Renal cortical epithelial cell (primary cell): ENCODE measurements at places on chromosomes 13 and 19.

GRCh38 chr19:42123765-42124164 lies 8.5 kb downstream of the POU2F2 start:
- no peak for DNase-seq

DNA sequence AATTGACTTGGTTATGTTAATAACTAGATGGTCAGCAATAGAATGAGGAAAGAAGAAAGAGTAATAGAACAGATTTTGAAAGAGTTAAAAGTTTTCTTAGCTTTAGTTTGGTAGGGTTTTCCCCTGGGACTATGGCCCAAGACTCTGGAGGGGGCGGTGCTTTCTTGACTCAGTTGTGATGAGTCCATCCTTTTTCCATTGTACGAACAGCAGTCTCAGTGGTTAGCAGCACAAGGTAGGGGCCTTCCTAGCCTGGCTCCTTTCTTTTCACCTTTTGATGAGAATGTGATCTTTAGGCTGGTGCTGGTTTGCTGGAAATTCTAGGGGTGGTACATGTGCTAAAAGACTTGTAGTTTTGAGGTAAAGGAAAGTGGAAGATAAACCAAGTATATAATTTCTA lies 38.8 kb downstream of the ZNF506 start:
- DNase-seq: no peak

DNA sequence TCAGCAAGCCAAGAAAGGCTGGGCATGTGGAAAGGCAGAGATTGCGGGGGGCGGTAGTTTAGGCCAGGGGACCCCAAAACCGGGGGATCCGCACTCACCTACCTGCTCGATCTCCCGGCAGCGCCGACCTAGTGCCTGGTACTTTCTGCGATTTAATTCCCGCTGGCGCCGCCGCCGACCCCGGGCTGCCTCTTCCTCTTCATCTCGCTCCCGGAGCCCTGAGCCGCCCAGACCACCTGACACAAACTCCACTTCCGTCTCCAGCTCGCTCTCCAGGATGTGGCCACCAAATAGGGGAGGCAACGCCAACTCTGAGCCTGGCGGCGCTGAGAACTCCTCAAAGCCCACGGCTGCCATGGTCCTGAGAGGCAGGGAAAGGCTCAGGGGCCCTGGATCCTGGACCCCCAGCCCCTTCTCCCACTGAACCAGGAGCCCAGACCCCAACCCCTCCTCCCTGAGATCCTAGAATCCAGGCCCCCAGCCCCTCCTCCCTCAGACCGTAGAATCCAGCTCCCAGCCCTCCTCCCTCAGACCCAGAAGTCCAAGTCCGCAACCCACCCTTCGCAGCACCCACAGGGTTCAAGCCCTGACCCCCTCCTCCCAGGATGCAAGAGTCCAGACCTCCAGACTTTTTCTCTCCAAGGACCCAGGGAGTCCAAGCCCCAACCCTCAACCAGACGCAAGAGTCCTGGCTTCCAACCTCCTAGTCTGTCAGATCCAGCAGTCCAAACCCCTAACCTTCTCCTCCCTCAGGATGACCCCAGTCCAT lies 933 bp downstream of the TFPT start:
- peak; percentile 11 for DNase-seq

GRCh38 chr13:20512042-20512683 lies 13.5 kb downstream of the CRYL1 start:
- no peak for DNase-seq

GRCh38 chr13:66212511-66212910 lies 1017.6 kb downstream of the PCDH9 start:
- DNase-seq: no peak

GRCh38 chr19:32858155-32858554 lies 11.4 kb downstream of the SLC7A9 start:
- DNase-seq: no peak

- DNase-seq: peak; percentile 58
Observed at GRCh38 chr13:102847272-102848234, 1.7 kb downstream of the ERCC5 start.

- DNase-seq: no peak
Observed at GRCh38 chr13:46168783-46169182, 13.2 kb downstream of the LCP1 start.

GRCh38 chr13:20141238-20142022 lies 19.4 kb downstream of the GJA3 start:
- DNase-seq: no peak

GRCh38 chr19:46388311-46389095 lies 24.9 kb downstream of the CCDC8 start:
- DNase-seq: no peak

DNA sequence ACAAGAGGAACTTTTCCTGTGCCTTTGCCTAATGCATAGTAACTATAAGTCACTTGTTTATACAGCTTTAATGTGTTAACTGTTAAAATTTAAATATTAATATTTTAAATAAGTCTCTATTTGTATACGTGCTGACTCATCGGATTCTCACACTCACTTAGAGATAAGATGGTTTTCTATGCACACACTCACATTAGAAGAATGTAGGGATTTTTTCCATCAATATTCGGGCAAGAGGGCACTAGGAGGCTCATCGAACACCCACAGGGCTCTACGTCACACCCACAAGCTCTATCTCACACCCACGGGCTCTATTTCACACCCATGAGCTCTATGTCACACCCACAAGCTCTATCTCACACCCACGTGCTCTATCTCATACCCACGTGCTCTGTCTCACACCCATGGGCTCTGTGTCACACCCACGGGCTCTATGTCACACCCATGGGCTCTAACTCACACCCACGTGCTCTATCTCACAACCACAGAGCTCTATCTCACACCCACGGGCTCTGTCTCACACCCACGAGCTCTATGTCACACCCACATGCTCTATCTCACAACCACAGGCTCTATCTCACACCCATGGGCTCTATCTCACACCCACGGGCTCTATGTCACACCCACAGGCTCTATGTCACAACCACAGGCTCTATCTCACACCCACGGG lies 73.4 kb downstream of the COL4A2 start:
- no peak for DNase-seq

DNA sequence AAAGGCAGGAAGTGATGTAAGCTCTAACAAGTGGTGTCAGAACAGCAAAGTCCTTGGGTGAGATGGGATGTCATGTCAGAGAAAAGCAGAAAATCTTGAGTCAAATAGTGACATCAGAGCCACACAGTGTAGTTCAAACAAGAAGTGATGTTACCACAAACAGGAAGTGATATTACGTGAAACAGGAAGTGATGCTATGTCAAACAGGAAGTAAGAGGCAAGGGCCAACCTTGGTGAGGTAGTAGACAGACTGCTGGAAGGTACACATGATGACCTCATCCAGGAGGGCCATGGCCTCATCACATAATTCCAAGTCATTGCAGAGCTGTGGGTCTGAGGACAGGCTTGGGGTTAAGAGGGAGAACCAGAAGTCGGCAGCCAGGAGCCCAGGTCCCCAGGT lies 7.0 kb upstream of the MAMSTR start:
- no peak for DNase-seq

DNA sequence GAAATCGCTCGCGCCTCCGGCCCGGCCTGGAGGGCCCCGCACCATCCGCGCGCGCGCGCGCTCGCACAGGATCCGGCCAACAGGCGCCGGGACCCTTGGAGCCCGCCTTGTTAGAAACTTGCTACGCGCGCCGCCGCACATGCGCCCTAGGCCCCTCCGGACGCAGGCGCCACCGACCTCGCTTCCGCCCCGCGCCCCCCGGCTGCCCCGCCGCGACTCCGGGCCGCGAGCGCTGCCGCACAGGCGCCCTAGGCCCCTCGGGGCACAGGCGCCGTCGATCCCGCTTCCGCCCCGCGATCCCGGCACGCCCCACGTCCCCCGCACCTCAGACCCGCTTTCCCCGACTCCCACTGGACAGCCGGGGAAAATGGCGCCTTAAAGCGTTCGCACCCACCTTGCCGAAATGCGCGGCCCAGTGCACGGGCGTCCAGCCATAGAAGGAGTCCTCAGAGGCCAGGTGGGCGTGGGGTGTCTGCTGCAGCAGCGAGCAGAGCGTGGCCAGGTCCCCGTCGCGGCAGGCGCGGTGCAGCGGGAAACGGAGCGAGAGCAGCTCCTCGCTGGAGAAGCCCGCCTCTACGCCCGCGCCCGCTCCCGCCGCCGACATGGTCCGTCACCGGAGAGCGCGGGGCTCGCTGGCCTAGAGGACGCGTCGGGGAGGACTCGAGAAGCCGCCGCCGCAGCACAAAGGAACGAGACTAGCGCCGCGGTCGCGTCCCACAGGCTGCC lies 375 bp downstream of the ANKRD10 start:
- DNase-seq: no peak

DNA sequence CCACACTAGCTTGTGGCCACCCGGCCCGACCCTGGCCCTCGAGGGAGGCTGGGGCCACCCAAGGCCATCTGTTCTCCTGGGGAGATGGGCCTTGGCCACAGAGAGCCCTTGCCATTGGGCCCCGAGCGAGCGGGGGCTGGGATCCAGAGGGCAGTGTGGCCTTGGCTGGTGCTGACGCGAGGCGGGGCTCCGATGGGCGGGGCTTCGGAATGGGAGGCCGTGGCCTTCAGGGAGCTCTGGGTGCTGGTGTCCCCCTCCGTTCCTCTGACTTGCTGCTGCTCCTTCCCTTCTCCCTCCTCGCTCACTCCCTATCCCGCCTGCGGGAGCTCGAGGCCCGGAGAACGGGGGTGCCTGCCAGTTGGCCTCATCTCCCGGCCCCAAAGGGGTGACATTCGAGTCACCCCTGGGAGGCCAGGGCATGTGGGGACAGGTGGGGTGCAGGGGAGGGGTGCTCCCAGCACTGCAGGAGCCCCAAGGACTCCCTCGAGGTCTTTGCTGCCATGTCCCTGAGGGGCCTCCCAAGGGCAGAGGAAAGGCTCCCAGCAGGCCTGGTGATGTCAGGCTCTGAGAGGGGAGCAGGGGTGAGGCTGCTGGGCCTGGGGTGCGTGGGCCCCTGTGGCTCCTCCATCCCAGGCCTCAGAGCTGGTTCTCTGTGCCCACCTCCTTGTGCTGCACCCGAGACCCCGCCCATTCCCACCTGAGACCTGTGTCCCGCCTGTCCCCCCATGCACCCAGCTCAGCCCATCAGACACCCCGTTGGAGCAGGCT lies 4.2 kb downstream of the NCLN start:
- no peak for DNase-seq

DNA sequence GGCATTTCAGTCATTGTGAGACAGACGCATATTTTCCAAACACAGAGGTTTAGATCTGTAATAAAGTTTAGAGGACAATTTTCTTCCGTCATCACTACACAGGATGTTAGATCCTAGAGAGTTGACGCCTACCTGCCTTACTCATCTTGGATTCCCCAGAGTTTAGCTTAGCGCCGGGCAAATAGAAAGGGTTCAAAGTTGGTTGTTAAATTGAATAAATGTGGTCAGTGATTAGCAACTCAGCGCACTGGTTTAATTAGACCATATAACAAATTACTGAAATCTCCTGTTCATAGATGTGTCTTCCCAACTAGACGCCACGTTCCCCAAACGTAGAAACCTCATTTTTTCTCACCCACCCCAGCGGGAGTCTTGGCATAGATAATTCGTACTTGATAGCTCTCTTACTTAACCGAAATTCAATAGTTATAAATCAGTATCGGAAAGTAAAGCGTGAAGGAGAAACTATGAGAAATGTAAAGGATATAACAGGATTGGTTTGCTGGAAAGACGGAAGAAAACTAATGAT lies 726 bp upstream of the UFM1 start:
- DNase-seq: peak; percentile 38

DNA sequence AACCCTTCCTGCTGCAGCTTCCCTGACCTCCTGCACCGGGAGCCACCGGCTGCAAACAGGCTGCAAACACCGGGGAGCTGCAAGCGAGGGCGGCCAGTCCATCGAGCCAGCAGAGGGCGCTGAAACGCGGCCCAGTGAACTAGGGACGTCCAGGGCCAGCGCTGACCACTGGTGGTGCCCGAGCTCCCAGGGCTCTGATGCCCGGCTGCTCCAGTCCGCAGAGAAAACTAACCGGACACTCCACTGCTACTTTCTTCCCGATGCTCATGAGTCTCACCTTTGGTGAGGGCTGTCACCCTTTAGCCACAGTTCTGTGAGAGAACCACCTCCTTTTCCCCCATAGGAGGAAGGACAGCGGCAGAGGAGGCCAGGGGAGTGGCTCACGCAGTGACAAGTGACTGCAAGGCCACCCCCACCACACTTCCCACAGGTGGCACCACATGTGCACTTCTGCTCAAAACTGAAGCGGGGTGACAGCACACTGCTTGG lies 82.8 kb upstream of the MTIF3 start:
- peak; percentile 49 for DNase-seq

DNA sequence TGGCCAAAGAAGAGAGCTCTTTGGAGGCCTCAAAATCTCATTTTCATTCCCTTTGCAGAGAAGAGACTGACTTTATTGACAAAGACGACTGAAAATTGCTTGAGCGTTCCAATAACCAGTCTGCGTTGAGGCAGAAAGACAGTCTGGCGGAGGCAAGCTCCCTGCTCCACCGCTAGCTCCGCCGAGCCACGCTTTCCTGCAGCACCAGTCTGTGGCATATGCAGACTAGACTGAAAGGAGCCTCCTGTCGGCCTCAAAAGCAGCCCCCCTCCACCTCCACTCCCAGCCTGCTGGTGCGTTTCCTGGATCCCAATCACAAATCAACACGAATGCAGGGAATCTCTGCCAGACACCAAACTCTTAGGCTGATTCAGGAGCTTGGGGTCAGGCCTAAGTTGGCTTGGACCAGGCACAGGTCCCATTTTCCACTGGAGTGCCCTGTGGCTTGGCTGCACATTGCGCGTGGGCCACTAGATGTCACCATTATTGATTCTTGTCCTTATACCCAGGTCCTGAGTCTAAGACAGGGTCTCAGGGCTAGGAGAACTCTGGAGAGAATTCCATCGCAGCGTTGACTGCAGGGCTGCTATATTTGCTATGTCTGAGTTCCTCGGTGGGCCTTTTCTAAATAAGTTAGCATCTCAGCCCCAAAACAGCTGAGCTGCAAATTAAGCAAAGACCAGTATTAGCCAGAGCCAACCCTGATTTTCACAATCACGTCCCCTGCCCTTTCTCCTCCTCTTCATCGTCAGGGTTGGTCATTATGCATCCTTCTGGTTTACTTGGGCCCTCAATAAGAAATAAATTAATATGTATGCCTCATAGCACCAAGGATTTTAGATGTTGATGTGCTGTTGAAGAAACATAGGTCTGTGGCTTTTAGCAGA lies 5.2 kb upstream of the ZNF507 start:
- peak; percentile 31 for DNase-seq

DNA sequence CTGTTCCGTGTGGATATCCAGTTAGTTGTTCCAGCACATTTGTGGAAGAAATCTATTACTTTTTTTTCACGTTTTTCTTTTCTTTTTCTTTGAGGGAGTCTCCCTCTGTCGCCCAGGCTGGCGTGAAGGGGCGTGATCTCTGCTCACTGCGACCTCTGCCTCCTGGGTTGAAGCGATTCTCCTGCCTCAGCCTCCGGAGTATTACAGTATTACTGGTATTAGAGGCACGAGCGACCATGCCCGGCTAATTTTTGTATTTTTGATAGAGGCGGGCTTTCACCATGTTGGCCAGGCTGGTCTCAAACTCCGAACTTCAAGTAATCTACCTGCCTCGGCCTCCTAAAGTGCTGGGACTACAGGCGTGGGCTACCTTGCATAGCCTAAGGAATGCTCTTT lies 43.6 kb downstream of the ZNF611 start:
- DNase-seq: no peak

DNA sequence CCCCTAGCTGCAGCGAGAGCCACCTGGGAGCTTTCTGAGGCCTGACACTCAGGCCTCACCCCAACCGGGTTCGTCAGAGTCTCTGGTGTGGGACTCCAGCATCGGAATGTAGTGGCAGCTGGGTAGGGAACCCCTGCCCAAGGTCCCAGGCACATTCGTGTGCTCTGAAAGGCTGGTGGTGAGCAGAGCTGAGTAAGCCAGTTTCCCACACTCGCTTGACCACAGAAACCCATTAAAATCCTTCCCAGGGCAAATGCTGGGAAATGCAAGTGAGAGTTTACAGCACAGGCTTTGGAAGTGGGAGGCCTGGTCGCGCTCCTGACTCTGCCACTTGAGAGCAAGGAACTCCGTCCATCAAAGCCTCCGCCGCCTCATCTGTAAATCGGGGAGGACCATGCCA lies 4.2 kb downstream of the TRAPPC6A start:
- peak; percentile 97 for DNase-seq
